NCI-H1417 treated with DMSO at 0.1 percent for 48 hours (cell line): ENCODE measurements at places on chromosomes 7 and 10.

GRCh38 chr10:123062726-123063125 is 53.9 kb downstream of the ACADSB start:
- no peak for DNase-seq

DNA sequence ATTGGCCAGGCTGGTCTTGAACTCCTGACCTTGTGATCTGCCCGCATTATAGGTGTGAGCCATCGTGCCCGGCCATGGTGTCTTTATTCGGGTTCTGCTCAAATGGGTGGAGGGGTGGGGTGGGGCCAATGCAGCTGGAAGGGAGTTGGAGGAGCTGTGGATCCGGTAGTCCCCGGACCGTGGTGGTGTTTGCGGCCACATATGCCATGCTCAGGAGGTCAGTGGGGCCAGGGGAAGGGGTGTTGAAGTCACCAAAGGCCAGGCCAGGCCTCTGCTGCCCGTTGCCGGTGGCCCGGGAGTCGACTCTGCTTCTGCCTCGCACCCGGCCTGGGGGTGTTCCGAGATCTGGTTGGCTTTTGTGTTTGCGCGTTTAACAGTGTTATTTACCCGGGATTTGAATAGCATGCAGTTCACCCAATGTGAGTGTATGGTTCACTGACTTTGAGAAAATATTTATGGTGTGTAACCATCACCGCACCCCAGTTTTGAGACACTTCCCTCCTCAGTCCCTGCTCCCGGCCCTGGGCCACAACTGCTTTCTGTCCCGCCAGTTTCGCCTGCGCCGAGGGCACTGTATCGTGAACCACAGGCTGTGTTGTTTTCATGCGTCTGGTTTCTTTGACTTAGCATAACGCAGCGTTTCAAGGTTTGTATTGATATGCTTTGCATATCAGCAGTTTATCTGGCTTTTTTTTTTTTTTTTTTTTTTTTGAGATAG is 10.7 kb downstream of the INPP5A start:
- DNase-seq: no peak

- DNase-seq: no peak
These were observed 60.1 kb upstream of the CARD11 start for GRCh38 chr7:3103614-3104398.

GRCh38 chr10:17060289-17060688 is 69.3 kb downstream of the CUBN start:
- no peak for DNase-seq

- no peak for DNase-seq
These were observed 26.8 kb upstream of the TM9SF3 start for GRCh38 chr10:96613576-96613975.

DNA sequence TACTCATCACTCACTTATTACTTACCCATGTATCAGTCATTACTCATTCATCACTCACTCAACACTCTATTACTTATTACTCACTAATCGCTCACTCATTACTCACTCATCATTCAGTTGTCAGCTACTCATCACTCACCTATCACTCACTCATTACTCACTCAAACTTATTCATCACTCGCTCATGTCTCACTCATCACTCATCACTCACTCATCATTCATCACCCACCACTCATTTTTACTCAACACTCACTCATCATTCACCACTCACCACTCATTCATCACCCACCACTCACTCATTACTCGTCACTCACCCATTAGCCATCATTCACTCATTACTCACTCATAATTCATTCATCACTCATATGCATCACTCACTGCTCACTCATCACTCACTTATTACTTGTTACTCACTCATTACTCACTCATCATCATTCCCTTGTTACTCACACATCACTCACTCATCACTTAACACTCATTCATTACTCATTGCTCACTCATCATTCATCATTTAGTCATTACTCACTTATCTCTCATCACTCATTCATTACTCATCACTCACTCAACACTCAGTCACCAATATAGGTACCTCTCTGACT is 237.9 kb downstream of the ADARB2 start:
- no peak for DNase-seq

DNA sequence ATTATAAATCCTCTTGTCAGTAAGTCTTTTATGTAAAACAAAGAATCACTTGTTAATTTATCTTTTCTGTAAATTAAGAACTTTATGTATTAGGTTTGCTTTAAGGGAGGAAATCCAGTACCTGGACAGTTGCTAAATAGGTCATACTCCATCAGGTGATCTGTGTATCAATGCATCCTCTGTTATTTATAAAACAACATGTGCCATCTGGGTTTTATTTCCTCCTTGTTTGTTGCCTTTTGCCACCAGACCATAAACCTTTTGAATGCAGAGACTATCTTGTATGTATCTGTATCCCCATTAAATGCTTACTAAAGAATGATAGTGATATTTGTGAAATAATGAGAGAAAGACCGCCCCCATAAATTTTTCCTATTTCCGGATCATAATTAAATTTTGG is 70.0 kb downstream of the SLC35B4 start:
- DNase-seq: no peak

DNA sequence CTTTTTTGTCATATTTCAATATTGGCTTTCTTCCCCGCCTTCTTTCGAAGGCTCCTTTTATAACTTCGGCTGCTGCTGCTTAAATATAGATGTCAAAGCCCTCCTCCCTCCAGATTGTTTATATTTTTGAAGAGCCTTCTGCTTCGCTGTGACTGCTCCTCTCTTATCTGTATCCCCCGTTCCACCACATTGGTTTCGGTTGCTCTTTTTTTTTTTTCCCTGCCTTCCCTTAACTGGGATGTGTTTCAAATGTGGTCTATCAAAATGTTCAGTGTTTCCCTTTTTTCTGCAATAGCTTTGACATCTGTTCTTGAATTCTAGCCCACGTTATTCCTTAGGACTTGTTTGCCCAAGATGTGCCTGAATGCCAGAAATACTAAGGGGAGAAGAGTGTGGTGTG is 96.4 kb downstream of the CUX1 start:
- DNase-seq: no peak

DNA sequence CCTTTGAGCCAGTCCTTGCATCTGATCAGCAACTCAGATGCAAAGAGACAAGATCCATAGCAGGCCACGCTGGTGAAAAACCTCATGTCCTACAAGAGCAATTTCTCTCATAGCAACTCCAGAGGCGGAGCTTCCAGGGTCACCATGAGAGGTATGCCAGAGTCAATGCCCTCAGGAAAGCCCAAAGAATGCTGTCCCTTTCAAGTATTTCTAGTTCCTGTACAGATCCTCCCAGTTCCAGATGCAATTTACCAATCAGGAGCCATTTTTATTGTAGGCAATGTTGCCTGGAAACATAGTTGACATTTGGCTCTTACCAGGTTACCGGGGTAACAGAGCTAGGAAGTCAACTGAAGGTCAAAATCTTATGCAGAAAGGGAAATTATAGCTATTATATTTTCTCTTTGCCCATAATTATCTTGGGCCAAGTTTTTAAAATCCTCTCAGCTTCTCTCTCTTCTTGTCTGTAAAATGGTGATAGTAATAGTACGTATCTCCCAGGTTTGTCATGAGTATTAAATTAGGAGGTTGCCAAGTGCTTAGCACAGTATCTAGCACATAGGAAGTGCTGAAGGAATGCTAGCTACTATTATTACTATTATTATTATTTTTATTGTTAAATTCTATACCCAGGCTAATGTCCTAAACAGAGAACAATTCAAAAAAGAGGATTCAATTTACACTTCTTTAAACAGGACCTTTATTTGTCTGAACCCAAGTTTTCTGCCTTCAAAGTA is 46.3 kb upstream of the TM9SF3 start:
- no peak for DNase-seq

DNA sequence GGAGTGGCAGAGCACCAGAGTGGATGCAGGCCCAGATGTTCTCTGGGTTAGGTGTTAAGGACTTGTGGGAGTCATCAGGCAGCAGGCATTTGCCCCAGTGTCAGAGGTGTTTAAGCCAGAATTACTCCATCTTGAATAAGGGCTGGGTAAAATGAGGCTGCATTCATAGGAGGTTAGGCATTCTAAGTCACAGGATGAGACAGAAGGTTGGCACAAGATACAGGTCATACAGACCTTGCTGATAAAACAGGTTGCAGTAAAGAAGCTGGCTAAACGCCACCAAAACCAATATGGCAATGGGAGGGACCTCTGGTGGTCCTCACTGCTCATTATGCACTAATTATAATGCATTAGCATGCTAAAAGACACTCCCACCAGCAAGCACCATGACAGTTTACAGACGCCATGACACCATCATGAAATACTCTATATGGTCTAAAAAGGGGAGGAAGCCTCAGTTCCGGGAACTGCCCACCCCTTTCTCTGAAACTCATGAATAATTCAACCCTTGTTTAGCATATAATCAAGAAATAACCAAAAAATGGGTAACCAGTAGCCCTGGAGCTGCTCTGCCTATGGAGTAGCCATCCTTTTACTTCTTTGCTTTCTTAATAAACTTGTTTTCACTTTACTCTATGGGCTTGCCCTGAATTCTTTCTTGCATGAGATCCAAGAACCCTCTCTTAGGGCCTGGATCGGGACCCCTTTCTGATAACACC is 882 bp upstream of the LRRC61 start:
- DNase-seq: no peak

DNA sequence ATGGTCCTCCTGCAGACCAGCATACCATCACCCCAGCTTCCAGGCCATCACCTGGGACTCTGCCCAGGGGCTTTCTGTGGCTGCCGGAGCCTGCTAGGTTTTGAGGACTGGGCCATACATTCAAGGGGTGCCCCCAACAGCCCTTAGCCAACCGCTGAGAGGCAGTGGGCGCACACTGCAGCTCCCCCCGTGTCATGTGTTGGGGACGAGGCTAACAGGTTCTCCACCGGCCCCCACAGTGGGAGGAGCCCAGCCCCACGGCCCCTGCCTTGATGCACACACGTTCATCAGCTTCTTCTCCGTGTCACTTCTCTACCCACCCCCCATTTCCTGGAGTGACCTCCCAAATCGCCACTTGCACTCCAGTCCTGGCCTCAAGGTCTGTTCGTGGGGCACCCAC is 543.2 kb upstream of the FOXK1 start:
- DNase-seq: no peak

GRCh38 chr10:7417807-7418206 is 7.0 kb upstream of the SFMBT2 start:
- no peak for DNase-seq

DNA sequence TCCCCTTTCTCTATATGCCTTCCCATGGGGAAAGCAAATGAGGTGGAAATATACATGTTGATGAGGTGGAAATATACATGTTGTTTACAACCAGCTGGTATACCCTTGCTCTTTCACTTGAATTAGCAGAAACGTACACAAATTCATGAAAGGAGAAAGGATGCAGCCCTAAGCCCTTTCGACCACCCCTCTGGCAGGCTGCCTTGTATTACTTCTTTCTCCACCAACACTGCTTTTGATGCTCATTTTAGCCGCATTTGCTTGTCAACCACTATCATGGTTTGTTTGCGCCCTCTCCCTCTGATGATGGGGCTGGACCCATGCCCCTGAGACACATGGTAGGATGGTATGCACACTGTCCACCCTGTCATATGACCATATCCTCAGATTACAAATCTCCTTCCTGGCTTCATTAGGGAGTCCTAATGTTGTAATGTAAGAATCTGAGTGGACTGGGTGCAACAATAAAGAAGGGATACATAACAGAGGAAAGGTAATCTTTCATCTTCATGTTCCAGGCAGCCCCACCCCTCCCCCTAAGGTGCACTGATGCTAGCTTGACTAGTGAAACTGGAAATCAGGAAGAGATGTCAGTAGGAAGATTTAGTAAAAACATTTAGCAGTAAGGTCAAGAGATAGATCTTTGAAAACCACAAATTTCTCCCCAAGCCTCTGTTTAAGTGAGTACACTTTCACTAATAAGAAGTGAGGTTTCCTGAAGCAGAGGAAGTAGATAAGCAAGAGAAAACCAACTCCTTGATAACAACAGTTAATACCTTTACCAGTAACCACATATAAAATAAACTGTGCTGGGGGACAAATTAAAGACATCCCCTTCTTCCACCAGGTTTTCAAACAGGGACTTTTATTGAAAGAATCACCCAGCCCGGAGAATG is 536.8 kb upstream of the NRP1 start:
- no peak for DNase-seq
